ENCODE measurements at places on chromosomes 11 and 22.

DNA sequence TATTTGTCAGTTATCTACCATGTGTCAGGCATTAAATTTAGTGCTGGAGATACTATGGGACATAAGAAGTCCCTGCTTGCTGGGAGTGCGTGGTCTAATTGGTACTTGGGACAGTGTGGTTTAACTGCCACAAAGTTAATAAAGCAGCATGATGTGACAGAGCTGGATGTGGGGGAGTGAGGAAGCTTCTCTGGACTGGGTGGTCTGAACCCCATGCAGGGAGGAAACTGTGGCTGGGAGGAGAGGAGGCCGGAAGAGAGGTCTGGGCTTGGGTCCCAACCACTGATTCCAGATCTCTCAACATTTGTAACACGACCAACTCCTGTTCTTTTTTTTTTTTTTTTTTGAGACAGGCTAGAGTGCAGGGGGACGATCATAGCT, 37.1 kb downstream of the ST3GAL4 start:
- DNase-seq, result no peak

- DNase-seq, result no peak
These were observed 33.9 kb upstream of the TEAD1 start for GRCh38 chr11:12640355-12640754.

DNA sequence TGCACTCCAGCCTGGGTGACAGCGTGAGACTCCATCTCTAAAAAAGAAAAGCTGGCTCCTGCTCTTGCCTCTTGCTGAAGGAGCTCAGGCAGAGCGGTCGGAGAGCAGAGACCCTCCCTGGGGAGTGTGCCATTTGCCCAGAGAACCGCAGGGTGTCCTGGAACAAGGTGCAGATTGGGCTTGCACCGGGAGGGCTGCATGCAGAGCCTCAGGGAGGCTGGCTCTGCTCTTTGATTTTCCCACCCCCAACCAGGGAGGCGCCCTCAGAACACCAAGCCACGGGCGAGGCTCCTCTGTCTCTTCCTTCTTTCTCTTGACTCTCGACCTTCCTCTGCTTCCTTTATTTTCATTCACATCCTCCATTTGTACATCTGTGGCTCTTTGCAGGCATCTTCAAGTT, 889.1 kb downstream of the OPCML start:
- no peak for DNase-seq

DNA sequence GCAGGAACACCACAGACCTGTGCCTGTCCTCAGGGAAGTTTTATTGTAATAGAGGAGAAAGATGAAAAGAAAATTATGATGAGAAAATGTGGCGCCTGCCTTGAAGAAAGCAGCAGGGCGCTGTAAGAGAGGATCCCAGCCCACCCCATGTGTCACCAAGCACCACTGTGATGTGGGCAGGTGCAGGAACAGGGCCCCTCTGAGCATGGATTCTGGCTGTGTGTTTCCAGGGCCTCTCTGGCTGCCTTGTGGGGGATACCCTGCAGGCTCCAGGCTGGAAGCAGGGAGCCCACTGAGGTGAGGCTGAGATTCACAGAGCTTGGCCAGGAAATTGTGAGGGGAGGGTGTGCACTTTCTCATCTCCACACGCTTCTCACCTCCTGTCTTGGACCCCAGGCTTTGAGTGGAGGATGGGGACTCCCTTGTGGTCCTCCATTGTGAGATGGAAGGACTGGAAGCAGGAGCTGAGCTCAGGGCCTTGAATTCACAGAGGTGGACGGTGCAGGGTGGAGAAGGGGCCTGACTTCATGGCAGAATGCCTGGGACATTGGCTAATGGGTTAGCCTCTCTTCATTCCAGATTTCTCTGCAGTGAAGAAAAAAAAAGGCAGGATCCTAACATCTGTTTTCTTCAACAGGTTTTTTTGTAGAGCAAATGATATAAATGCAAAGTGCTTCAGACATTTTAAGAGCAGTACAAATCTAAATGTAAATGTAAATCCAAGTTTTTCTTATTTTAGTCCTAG, 246.6 kb upstream of the B3GAT1 start:
- no peak for DNase-seq

- DNase-seq, result no peak
These were observed 804 bp downstream of the APIP start for GRCh38 chr11:34915136-34916014.
